ENCODE measurements at places on chromosomes 2 and 18.

- DNase-seq: peak; percentile 65
Measured at GRCh38 chr18:55385770-55386169, 202.2 kb downstream of the TCF4 start.

DNA sequence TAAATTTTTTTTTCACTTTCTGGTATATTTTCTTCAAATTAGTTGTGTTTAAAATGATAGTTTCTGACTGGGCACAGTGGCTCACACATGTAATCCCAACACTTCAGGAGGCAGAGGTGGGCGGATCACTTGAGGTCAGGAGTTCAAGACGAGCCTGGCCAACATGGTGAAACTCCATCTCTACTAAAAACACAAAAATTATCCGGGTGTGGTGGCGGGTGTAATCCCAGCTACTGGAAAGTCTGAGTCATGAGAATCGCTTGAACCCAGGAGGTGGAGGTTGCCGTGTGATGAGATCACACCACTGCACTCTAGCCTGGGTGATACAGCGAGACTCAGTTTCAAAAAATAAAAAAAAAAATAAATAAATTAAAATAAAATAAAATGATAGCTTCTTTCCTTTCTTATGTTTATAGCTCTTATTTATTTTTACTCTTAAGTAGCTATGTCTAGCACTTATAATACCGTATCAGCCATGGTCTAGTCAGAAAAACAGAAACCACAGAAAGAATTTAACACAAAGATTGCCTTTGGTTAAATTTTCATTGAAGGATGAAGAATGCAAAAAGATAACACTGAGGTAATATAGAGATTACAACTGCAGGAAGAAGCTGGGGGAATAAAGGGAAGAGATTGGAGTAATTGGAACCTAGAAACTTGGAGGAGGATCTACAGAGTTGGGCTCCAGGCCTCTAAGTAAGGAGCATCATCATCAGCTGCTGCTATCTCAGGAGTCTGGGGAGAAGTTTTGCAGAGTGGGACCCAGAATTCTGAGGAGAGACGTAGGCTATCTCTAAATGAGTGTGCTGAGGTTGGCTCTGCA is 54.7 kb upstream of the MBOAT2 start:
- DNase-seq: no peak

DNA sequence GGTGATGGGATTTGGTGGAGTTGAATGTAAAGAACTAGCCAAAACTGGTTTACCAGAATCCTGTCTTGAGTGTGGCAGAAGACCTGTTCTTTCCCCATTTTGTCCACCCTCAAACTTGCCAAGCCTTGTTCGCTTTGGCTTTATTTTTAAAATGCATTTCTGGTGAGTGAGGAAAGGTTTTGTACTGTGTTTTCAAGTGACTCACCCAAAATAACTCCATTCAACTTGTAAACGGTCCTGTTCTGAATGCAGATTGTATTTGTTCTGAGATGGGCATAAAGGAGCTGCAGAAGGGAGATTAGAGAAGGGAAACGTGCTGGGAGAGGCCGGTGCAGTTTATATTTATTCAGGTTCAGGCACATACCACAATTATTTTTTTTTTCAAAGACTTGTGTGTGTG is 5.3 kb upstream of the ITPRID2 start:
- no peak for DNase-seq

GRCh38 chr2:142944264-142944663 is 66.8 kb downstream of the KYNU start:
- no peak for DNase-seq

DNA sequence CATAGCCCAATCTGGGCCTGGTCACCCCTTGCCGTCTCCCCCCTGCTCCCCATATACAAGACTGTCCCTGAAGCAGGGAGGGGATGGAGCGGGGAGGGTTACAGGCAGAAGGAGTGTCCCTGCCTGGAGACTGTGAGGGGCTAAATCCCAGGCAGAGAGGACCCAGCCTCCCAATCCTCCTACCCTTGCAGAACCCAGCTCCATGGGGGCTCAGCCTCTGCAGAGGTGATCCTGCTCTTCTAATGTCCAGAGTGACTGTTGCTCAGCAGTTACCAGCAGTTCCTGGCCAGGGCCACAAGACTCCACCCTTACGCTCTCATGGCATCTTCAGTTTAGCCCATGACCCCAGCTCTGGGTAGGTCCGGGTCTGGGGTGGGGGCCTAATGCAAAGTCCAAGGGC is 58.1 kb downstream of the COA5 start:
- DNase-seq: no peak

GRCh38 chr2:144659731-144660275 is 139.9 kb upstream of the ZEB2 start:
- no peak for DNase-seq

DNA sequence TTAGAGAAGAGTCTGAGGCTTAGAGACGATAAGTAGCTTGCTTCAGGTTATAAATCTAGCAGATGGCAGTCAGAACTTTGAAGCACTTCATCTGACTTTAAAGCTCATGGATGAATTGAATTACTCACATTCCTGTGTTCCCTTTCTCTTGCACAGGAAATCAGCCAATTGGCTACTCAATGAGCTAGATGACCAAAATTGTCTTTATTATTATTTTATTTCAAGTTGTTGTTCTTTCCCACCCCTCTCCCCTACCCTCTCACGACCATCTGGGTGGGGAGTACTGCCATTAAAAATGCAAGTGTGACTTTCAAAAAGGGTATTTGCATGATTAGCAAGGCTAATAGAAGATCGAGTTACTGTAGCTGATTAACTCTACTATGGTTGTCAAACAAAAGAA is 491.1 kb downstream of the NR4A2 start:
- no peak for DNase-seq

DNA sequence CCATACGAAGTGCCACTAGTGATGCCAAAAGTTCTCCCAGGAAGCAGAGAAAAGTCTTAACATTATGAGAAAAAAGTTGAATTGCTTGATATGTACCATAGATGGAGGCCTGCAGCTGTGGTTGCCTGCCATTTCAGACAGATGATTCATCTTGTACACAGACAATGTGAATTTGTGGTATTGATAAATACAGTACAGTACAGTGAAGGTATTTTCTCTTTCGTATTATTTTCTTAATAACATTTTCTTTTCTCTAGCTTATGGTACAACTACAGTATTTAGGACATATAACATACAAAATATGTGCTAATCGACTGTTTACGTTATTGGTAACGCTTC is 33.6 kb upstream of the VWC2L start:
- no peak for DNase-seq

DNA sequence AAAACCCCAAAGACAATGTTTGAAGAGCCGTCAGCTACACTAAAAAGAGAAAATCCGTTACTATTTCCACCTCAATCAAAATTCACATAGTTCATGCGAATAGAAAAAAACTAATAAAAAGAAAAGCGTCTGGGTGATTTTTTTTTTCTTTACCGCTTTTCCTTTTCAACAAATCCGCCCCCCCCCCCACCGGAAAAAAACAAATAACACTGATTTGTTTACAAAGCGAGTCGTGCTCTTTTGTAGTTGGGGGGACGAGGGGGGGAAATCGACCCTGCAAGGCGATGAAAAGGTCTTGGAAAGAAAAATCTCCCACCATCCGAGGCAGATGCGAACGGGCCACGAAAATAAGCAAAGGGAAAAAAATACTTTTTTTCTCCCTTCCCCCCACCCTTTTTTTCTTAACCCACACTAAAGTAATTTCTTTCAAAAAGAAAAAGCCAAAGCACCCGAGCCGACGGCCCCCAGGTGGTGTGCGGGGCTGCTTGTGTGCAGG is 638 bp downstream of the ZNF521 start:
- no peak for DNase-seq

GRCh38 chr2:10300997-10301940 is 1.4 kb upstream of the HPCAL1 start:
- no peak for DNase-seq

DNA sequence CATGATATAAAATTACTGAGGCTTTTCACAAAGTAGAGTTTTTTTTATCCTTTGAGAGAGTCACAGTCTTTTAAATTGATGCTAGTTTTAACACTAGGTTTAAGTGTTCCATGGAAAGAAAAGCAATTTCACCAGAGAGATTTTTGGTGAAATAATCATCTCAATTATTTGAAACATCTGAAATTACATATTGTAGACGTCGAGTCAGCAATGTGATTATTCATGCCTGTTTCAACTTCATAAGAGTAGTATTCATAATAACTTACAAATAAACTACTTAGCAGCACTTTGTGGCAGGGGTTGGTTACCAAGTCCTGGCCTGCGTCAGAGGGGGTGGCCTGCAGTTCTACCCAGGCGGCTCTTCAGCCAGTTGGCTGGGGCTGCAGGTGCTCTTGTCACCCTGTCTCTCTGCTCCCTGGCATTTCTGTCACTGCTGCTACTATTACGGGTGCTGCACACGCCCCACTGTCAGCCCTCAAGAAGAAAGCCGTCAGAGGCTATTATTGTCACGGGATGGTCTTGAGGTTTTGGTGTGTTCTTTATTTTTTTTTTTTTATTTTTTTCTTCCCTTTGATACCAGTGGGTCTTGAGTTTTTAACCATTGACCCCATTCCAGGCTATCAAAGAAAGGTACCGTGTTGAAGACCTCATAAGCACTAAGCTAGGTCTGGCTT is 50.4 kb downstream of the MALT1 start:
- DNase-seq: no peak

DNA sequence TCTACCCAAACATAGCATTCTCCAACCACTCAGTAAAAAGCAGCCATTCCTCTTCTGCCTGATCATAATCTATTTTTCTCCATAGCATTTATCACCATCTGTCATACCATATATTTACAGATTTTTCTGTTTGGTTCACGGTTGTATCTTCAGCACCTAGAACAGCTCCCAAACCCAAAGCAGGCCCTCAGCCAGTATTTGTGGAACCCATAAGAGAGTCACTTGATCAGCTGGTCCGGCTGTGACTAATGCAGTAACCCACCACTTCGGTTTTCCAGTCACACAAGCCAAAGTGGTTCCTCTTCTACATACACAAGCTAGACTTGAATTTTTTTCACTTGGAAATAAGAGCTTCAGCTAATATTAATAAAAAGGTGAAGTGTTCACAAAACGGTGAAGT is 511.6 kb upstream of the CELF4 start:
- DNase-seq: no peak

DNA sequence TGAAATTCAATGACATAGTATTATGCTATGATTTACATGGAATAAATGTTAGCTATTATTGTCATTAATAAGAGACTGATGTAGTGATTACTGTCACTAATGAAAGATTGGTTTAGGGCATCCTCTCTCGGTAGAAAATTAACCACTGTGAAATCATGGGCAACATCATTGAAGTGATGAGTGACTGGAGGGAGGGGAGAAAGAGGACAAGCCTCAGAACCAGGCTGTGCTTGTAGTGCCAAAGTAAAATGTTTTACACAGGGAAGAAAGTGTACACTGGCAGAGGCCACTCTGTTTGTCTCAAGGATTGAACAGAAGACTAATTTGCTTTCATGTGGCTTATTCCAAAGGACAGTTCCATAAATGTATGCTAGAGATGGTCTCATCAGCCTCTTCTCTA is 456.2 kb upstream of the TCF4 start:
- DNase-seq: no peak

- DNase-seq: no peak
Measured at GRCh38 chr2:217331523-217332416, 471.9 kb upstream of the TNP1 start.

GRCh38 chr2:37625796-37626571 is 45.5 kb downstream of the CDC42EP3 start:
- no peak for DNase-seq

Measured in caudate nucleus (tissue), 63 donors.